KBM-7 (cell line): ENCODE measurements at places on chromosomes 11 and 22.

GRCh38 chr11:73753938-73754337 lies 6.9 kb downstream of the RAB6A start:
- no peak for DNase-seq

DNA sequence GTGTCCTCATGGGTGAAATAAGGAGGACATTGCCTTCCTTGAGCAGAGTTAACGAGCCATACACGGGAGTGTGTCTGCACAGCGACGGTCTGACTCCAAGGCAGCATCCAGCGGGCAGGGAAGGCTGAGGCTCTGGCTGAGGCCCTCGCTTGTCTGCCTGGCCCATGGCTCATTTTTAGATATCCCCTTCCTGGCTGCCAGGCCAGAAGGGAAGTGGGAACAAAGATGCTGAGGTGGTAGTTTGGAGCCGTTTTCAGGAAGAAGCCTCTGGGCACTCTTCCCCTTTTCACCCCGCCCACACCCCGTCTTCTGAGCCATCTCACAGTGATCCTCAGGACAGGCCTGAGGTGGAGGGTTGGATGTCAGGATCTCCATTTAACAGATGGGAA lies 3.0 kb upstream of the SLCO2B1 start:
- peak; percentile 43 for DNase-seq

- DNase-seq: no peak
These were observed 55.7 kb downstream of the NCAM1 start for GRCh38 chr11:113016905-113017304.

GRCh38 chr11:19802773-19803293 lies 90.2 kb downstream of the NAV2 start:
- no peak for DNase-seq

DNA sequence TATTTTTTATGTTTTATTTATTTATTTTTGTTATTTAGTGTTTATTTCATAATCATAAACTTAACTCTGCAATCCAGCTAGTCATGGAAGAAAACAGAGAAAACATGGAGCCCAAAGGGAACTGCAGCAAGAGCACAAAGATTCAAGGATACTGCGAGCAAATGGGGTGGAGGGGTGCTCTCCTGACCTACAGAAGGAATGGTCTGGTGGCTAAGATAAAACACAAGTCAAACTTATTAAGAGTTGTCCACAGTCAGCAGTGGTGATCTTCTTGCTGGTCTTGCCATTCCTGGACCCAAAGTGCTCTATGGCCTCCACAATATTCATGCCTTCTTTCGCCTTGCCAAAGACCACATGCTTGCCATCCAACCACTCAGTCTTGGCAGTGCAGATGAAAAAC lies 36.7 kb downstream of the STIM1 start:
- DNase-seq: no peak

DNA sequence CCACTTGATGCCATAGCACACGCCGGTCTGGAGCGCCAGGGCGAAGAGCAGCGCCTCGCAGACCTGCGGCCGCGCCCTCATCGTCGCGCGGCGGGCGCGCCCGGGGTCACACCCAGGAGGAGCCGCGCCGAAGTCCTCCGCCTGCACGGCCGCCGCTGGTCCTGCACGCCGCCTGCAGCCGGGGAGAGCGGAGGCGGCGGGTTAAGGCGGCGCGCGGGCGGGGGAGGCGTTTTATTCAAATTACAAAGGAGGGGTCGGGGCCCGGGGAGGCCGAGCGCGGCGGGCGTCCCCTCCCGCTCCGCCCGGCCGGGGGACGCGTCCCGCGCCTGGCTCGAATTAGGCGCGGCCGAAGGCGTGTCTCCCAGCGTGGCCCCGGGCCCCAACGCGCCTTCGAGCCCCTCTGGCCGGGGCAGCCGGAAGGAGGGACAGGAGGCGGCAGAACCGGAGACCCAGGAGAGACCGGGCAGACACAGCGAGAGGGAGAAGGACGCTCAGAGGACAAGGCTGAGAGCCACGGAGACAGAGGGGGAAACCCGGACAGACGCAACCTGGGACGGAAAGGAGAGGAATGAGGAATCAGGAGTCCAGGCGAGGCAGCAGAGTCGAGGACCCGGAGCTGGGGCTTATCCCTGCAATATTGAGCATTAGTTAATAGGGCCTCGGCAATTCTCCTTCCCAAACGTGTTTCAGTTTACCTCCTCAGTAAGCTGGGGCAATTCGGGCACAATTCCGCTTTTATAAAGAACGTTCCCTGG lies at the start of gene WNT11:
Gene WNT11, minus strand, starts transcription at position 176 of the 755 bp plus-strand sequence. Its CDS starts 95 bp downstream, at position 81.
- DNase-seq: peak; percentile 62

GRCh38 chr11:41056892-41057569 lies 402.4 kb downstream of the LRRC4C start:
- no peak for DNase-seq

GRCh38 chr11:57307666-57308270 lies 17.0 kb downstream of the TNKS1BP1 start:
- no peak for DNase-seq

DNA sequence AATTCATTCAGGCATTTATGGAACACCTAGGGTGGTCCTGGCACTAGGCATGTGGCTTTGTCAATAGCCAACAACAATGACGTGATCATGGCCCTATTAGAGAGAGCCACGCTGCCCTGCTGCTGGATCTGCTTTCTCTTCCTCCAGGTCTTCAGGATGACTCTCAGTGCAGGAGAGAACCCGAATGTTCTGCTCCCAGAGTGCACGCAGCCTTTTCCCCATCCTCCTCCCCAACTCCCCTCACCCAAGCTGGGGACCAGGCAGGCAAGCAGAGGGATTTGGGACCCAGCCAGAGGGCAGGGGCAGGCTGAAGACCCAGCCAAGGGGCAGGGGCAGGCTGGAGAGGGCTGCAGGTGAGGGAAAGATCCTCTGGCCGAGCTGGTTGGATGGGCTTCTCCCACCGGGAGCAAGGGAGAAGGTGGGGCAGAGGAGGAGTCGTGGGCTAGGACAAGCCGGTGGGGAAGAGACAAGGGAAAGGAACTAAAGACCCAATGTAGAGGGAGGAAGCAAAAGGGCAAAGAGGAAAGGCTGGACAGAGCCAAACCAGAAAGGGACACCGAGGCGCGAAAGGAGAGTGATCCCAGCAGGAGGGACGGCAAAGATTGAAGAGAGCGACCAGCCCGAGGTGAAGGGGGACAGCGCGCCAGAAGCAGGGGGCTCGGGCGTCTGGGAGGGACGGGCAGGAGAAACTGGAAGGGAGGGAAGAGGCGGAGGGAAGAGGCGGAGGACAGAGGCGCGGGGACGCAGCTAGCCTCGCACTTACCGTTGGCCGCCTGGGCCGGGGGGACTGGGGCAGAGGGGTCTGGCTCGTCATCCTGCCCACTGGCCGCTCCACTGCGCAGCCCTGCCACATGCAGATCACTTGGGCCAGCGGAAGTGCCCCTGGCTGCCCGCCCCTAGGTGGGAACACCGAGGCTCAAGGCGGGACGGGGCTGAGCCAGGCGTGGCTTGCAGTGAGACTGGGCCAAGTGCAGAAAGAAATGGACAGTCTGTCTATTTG lies at the start of gene KCTD14:
Gene KCTD14, minus strand, starts transcription at position 880 of the 1,000 bp plus-strand sequence. Its CDS starts 27 bp downstream, at position 853.
- DNase-seq: no peak

GRCh38 chr11:20056950-20057943 lies 103.0 kb downstream of the DBX1 start:
- DNase-seq: no peak

GRCh38 chr11:75337195-75337654 lies 14.2 kb downstream of the ARRB1 start:
- DNase-seq: no peak

DNA sequence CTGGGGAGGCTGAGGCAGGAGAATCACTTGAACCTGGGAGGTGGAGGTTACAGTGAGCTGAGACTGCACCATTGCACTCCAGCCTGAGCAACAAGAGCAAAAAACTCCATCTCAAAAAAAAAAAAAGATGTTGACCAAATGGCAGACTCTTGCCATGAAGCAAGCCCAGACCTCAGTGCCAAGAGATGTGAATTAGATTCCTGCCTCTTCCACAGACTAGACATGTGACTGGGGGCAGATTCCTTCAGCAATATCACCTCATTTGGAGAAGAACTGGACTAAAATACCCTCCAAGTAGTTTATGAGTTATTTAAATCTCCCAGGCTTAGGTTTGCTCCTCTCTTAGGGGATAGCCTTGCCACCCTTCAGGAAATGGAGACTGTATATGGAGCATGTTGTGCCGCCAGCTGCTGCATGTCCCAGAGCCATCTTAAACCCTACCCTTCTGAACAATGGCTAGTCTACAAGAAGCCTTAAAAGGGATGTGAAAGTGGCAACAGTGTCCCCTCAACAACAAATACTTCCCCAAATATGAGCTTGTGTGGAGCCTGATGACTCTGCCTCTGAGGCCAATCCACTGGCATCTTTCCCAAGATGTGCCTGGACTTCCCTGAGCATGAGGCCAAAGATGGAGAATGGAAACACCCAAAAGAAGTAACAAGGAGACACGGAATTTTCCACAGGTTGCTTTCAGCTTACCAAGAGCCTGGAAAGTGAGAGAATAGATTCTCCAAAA lies 763 bp upstream of the MS4A7 start:
- peak; percentile 70 for DNase-seq

GRCh38 chr11:85088286-85088685 lies 538.9 kb downstream of the DLG2 start:
- DNase-seq: no peak

DNA sequence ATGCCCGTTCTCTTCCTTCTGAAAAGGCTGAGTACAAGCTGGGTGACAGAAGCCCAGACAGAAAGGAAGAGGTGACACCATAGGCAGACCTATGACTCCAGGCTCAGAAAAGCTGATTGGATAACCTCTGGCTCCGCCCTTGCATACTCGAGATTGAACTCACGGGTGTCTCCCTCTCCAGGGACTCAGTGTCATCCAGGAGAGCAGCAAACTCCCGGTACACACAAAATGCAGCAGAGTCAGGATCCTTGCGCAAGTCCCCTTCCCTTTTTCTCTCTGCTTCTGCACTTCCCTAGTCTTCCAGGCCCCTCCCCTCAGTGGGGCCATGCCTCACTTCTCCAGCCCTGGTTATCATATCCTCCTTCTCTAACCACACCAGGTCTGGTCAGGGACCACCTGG lies 9.8 kb downstream of the SCN4B start:
- DNase-seq: peak; percentile 76

- DNase-seq: no peak
These were observed 1397.3 kb upstream of the TENM4 start for GRCh38 chr11:80838153-80838552.

DNA sequence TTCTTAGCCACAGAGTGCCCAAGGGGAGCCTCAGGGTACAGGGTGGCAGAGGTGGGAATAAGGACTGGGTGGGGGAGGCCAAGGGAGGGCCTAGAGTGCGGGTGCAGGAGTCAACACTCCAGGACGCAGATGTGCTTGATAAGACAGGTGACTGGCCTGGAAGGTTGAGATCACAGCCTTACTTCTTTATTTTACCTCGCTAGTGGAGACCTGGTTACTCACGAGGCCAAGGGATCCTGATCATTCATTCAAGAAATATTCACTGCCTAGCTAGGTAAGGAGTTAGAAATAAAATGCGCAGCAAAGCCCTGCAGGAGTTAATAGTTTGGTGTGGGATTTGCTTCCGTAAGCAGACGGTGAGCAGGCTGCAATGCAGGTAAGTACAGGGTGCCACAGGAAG lies 13.2 kb upstream of the PEX26 start:
- DNase-seq: no peak

DNA sequence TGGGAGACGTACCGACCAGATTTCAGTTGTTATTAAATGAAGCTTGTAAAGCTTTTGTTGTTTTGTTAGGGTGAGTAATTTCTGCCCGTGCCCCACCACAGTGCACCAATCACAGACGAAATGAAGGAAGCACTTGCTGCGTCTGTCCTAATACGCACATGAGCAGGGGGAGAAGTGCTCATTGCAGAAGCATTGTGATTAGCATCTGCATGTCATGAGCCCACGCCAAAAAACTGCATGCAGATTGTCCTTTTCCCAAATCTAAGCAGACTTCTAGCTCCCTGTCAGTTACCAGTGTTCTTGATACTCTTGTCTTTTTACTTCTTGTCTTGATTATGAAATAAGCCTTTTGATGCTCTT lies 15.5 kb downstream of the RBX1 start:
- no peak for DNase-seq

- DNase-seq: no peak
These were observed 76.0 kb upstream of the RRM1 start for GRCh38 chr11:4018641-4019040.

GRCh38 chr11:1947592-1948237 lies 583 bp downstream of the MRPL23 start:
- DNase-seq: no peak

DNA sequence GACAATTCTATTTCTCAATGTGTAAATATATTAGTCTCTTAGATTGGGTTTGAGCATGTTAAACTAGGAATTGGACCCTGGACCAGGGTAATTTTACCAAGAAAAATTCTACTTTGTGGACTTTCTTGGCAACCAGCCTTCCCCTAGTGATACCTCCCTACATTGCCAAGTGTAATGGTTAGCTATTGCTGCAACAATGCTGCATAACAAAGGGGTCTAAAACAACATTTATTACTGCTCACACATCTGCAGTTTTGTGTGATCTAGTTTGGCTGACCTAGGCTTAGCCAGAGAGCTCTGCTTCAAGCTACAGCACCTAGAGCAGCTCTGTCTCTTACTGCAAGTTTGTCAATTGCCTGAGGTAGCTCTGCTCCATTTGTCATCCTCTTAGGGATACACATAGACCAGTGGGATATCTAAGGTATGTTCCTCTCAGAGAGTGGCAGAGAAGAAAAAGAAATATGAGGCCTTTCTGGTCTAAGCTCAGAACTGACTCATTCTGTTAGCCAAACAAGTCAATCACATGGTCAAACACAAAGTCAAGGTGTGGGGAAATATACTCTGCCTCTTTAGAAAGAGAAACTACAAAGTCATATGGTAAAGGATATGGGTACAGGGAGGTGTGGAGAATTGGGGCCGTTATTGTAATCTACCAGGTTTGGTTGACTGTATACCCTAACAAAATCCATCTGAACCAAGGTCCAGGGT lies 2.0 kb upstream of the LAYN start:
- DNase-seq: no peak

DNA sequence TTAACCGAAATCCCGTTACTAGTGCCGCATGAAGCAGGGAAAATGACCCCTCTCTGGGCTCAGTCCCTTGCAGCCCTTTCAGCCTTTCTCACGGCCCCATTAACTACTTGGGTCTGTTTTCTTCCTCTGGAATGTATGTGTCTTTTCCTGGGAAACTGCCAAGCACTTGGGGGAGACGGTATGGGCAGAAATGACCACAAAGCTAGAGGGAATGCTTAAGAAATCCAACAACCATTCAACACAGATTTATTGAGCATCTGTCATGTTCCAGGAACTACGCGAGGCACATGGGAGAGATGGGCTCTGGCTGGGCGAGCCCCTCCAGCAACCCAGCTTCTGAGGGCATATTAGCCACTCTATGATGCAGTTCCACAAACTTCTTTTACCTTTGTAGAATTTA lies 462.6 kb downstream of the BUD13 start:
- DNase-seq: no peak

GRCh38 chr22:43542681-43543521 lies 131.1 kb downstream of the MPPED1 start:
- DNase-seq: no peak

- no peak for DNase-seq
These were observed 95.0 kb upstream of the ZBED5 start for GRCh38 chr11:10952872-10953271.
